ENCODE measurements at places on chromosomes 3 and 15. TPM values are rescaled to one million over a fixed set of nuclear protein-coding genes. Genes with fewer than 3 reads are reported as not detected.

Gene GPR87
- 0.18 TPM for total RNA-seq

Gene SPINT1
- total RNA-seq, result 290 TPM

Gene SOX2
- total RNA-seq, result 34.1 TPM

GRCh38 chr15:25403771-25404170, 35.1 kb downstream of the UBE3A start:
- no peak for DNase-seq
- peaks cover 3% of the 10 kb centered on the region for H3K36me3 ChIP-seq
- H3K27me3 ChIP-seq, result no peaks in the 10 kb centered on the region
- no peak overlapping the region for H3K4me3 ChIP-seq
- no peak overlapping the region for H3K27ac ChIP-seq
- H3K4me1 ChIP-seq, result no peaks in the 10 kb centered on the region

GRCh38 chr3:42300778-42301177, 34.8 kb upstream of the CCK start:
- H3K36me3 ChIP-seq, result no peaks in the 10 kb centered on the region
- H3K4me1 ChIP-seq, result no peaks in the 10 kb centered on the region
- H3K27me3 ChIP-seq, result no peaks in the 10 kb centered on the region
- H3K4me3 ChIP-seq, result no peak overlapping the region
- DNase-seq, result no peak
- no peak overlapping the region for H3K27ac ChIP-seq

Gene ALPK3
- total RNA-seq, result 0.43 TPM

DNA sequence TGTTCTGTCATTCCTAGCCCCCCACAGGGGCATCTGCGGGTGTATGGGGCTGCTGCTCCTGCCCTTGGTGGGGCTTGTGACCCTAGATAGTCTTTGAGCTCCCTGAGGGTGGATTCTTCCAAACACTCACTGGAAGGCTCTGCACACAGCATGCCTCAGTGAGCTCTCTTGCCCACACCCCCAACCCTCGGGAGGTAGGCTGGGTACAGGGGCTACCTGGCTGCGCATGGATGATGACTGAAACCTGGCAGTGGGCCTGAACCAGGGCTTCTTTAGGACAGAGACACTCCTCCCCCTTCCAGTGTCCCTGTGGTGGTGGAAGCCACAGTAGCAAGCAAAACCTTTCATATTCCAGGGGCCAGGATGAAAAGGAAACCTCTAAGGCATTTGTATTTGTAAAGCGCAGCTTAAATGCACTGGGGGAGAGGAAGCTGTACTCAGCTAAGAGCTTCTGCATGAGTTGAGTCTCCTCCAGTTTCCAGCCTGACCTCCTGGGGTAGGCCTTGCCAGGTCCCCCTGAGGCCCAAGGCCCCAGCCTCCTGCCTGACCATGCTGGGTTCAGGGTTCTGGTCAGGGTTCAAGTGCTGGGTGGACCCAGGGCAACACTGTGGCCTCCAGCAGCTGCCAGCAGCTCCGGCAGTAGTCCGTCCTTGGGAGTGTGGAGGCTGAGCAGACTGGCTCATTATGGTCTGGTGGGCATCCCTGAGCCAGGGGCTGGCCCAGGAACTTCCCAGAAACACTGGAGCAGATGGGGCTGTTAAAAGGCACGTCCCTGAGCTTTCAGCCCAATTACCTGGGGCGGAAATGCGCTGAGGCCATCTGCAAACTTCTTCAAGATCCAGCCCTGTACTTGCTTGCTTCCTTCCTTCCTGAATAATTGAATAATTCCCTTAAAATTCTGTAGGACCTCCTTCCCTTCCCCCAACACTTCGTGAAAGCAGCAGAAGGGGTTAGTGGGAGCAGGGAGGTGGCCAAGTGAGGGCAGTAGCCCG, 89.7 kb downstream of the HMG20A start:
- DNase-seq, result no peak
- H3K36me3 ChIP-seq, result no peaks in the 10 kb centered on the region
- no peaks in the 10 kb centered on the region for H3K4me1 ChIP-seq
- H3K27me3 ChIP-seq, result no peaks in the 10 kb centered on the region
- H3K27ac ChIP-seq, result no peak overlapping the region
- no peak overlapping the region for H3K4me3 ChIP-seq

- no peak overlapping the region for H3K4me3 ChIP-seq
- no peak overlapping the region for H3K27ac ChIP-seq
- H3K4me1 ChIP-seq, result peaks cover 63% of the 10 kb centered on the region
- no peaks in the 10 kb centered on the region for H3K36me3 ChIP-seq
- H3K27me3 ChIP-seq, result no peaks in the 10 kb centered on the region
These were observed 183.8 kb downstream of the OPA1 start for GRCh38 chr3:193776626-193777358.

GRCh38 chr3:18660059-18660458, 234.9 kb upstream of the SATB1 start:
- no peaks in the 10 kb centered on the region for H3K27me3 ChIP-seq
- H3K27ac ChIP-seq, result no peak overlapping the region
- no peaks in the 10 kb centered on the region for H3K36me3 ChIP-seq

- H3K4me1 ChIP-seq, result no peaks in the 10 kb centered on the region
- H3K4me3 ChIP-seq, result no peak overlapping the region
- no peaks in the 10 kb centered on the region for H3K27me3 ChIP-seq
These were observed 294.9 kb upstream of the CTDSPL start for GRCh38 chr3:37566730-37567129.

GRCh38 chr3:167450195-167450594, 23.6 kb downstream of the SERPINI2 start:
- no peaks in the 10 kb centered on the region for H3K4me1 ChIP-seq
- no peaks in the 10 kb centered on the region for H3K27me3 ChIP-seq
- H3K36me3 ChIP-seq, result no peaks in the 10 kb centered on the region

Gene MAGEL2
- not detected for total RNA-seq

Gene GOLGA8H
- 0.16 TPM for total RNA-seq

GRCh38 chr3:122299872-122300460, 25.1 kb upstream of the CSTA start:
- H3K36me3 ChIP-seq, result no peaks in the 10 kb centered on the region
- no peak for DNase-seq
- no peak overlapping the region for H3K27ac ChIP-seq
- H3K27me3 ChIP-seq, result no peaks in the 10 kb centered on the region
- H3K4me1 ChIP-seq, result no peaks in the 10 kb centered on the region

- no peaks in the 10 kb centered on the region for H3K4me1 ChIP-seq
- no peak overlapping the region for H3K4me3 ChIP-seq
- no peak overlapping the region for H3K27ac ChIP-seq
These were observed 103.6 kb upstream of the RASGRP1 start for GRCh38 chr15:38667890-38668850.

Gene CFAP44
- 5.1 TPM for total RNA-seq

GRCh38 chr3:45635475-45636256, 41.1 kb downstream of the LIMD1 start:
- DNase-seq, result peak; percentile 84
- H3K36me3 ChIP-seq, result peaks cover 4% of the 10 kb centered on the region
- H3K4me3 ChIP-seq, result no peak overlapping the region
- no peaks in the 10 kb centered on the region for H3K27me3 ChIP-seq
- peak overlapping the region; percentile 96 for H3K27ac ChIP-seq

Gene CPLX3
- total RNA-seq, result not detected

GRCh38 chr3:43768381-43768973, 77.7 kb downstream of the ABHD5 start:
- H3K4me1 ChIP-seq, result 0 out of 2 replicates have a peak, but pooled peaks cover 7% of the 10 kb centered on the region
- no peaks in the 10 kb centered on the region for H3K27me3 ChIP-seq
- no peak for DNase-seq
- no peak overlapping the region for H3K4me3 ChIP-seq
- no peak overlapping the region for H3K27ac ChIP-seq
- H3K36me3 ChIP-seq, result no peaks in the 10 kb centered on the region

DNA sequence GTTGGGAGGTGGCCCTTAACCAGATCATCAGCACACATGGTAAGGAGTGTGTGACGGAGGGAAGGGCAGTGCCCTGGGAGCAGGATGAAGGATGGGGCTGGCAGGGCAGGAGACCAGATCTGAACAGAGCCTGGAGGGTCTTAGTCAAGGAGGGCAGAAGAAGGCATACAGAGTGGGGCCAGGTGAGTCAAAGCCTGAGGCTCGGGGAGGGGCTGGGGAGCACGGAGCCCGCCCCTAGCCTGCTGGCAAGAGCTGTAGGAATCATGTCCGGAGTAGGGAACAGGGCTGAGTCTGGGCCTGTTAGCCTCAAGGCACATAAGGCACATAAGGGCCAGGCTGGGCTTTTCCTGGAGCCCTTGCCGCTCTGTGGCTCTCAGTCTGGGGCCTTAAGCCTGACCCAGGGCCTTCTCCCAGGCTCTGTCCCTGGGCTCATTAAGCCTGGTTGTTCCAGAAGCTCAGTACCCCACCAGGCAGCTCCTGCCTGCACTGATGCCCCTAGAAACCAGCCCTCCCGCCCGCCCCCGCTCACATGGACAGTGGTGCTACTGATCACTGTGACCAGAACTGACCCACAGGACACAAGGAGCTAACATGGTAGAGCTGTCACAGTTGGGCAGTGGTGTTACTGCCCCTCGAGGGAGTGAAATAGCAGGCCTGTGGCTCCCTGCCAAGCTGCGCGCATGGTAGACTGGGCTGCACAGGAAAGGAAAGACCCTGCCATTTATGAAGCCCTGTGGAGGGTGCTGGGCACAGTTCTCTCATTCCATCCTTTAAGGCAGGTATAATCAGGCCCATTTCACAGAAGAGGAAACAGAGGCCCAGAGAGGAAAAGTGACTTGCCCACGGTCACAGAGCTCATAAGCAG, 14.6 kb downstream of the ISG20 start:
- H3K36me3 ChIP-seq, result no peaks in the 10 kb centered on the region
- no peak for DNase-seq
- no peaks in the 10 kb centered on the region for H3K27me3 ChIP-seq
- H3K4me3 ChIP-seq, result no peak overlapping the region
- H3K27ac ChIP-seq, result no peak overlapping the region
- no peaks in the 10 kb centered on the region for H3K4me1 ChIP-seq

GRCh38 chr15:96672629-96673028, 342.1 kb downstream of the NR2F2 start:
- no peak for DNase-seq
- H3K4me3 ChIP-seq, result no peak overlapping the region
- H3K27ac ChIP-seq, result no peak overlapping the region
- H3K27me3 ChIP-seq, result no peaks in the 10 kb centered on the region

DNA sequence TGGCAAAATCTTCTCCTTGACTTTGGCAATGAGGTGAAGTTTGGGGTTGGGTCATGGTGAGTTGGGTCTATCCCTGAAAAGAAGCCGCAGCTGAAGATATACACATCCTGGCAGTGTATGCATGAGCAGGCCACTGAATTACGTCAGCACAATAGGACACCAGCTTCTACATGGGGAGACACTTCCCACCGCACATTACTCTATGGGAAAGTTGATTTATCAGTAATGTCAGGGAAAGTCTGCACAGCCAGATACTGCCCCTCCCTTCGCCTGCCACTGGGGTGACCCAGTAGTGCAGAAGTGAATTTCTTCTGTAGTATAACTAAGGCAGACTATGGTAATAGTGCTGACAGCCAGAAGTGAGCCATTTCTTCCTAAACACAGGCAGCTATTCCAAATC, 245.0 kb downstream of the NTRK3 start:
- no peaks in the 10 kb centered on the region for H3K4me1 ChIP-seq
- no peak for DNase-seq
- no peak overlapping the region for H3K27ac ChIP-seq

GRCh38 chr15:93985925-93986324, 245.4 kb upstream of the MCTP2 start:
- no peaks in the 10 kb centered on the region for H3K4me1 ChIP-seq
- H3K27me3 ChIP-seq, result no peaks in the 10 kb centered on the region
- no peak for DNase-seq

DNA sequence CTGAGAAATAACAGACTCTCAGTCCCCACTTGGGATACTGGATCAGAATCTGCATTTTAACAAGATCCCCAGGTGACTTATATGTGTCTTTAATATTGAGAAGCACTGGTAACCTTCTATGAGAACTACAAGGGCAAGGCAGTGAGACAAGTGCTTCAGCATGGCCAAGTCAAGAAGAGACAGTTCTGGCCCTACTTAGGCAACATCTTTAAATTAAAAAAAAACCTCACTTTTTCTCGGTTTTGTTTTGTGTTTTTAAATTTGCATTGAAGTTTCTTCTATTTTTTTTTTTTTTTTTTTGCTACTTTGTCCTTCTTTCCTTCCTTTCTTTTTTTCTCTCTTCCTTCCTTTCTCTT, 42.5 kb upstream of the SPTSSB start:
- H3K4me3 ChIP-seq, result no peak overlapping the region
- peaks cover 49% of the 10 kb centered on the region for H3K4me1 ChIP-seq
- no peaks in the 10 kb centered on the region for H3K36me3 ChIP-seq
- DNase-seq, result no peak
- H3K27me3 ChIP-seq, result no peaks in the 10 kb centered on the region

DNA sequence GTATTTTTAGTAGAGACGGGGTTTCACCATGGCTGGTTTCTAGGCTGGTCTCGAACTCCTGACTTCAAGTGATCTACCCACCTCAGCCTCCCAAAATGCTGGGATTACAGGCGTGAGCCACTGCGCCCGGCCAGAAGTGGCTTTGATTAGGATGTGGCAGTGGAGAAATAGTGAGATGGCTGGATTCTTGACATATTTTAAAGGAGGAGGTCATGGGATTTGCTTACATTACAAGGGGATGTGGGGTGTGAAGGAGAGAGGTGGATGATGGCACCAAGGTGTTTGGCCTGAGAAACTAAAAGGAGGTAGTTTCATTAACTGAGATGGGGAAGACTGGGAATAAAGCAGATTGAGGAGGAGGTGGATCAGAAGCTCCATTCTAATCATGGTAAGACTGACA, 15.0 kb upstream of the LTF start:
- DNase-seq, result no peak
- H3K4me1 ChIP-seq, result peaks cover 2% of the 10 kb centered on the region
- no peak overlapping the region for H3K4me3 ChIP-seq
- peak overlapping the region; percentile 67 for H3K27ac ChIP-seq

Gene GOLGA8T
- not detected for total RNA-seq

Gene LSAMP
- not detected for total RNA-seq

Gene AGBL1
- not detected for total RNA-seq

All from Caco-2 (cell line).